NCI-H2029 treated with DMSO at 0.1 percent for 48 hours (cell line): ENCODE measurements at places on chromosomes 3 and 15.

DNA sequence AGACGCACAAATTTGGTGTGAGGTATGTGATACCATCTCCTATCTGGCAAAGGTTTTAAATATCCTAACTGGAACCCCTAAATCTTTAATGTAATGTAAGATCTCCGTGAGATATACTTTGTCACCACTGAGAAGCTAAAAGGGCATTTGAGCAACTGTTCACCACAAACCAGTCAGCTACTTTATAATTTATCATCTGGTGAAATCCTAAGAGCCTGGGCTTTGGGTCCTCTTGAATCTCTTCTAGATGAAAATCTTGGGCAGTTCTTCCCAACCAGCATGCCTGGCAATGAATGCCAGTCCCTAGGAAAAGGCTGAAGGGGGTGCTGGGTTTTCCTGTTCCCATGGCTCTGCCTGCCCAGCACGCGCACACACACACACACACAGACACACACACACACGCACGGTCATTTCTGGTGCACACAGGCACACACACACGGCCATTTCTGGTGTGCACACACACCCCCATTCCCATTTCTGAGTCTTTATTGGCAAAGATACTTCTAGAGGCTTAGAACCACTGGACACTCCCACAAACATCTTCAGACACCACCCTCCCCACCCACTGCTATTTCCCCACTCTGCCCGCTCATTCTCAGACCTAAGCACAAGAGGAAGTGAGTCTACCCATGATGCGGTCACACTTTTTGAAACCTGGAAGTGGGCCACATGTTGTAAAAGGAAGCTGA is 72.6 kb downstream of the MYO1E start:
- peak; percentile 46 for DNase-seq

DNA sequence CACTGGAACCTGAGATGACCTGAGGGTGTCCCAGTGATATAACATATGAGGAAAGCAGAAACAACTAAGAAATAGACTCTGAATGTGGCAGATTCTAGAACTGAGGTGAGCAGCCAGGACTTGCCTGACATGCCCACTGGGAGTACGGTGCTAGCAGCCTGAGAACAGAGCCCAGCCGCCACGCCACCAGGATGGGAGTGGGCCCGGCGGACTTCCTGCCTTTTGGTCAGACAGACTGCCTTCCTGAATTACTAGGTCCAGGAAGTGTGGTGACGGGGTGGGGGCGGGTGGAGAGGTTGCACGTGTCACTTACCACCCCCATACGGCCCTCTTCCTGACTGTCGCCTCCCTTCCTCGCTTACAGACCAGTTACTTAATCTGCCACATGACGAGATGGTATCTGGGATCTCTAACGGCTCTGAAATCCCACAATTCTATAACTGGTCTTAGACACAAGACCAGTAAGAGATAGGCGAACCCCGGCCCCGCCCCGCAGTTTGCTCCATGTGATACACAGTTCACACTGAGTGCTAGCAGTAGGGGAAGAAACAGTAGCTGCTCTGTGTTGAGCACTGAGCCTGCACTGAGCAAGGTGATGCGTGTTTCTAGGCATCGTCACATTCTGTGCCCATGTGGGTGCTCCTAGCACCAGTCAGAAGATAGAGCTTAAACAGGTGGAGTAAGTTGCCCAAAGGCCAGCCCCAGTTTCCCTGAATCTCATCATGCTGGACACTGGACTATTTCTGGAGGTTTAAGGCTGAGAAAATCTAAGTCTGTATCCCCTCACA is 95.7 kb downstream of the CPN2 start:
- DNase-seq, result no peak

- no peak for DNase-seq
Observed at GRCh38 chr15:57890351-57890750, 175.2 kb downstream of the ALDH1A2 start.

GRCh38 chr3:11635680-11636393 is 7.9 kb downstream of the VGLL4 start:
- DNase-seq, result no peak

GRCh38 chr3:112736805-112737566 is 96.0 kb upstream of the CCDC80 start:
- no peak for DNase-seq

- no peak for DNase-seq
Observed at GRCh38 chr3:38029400-38030125, at the start of gene PLCD1. TSS of gene PLCD1 (minus strand) at chr3:38029642. CDS start at chr3:38029539, 103 bp downstream.

DNA sequence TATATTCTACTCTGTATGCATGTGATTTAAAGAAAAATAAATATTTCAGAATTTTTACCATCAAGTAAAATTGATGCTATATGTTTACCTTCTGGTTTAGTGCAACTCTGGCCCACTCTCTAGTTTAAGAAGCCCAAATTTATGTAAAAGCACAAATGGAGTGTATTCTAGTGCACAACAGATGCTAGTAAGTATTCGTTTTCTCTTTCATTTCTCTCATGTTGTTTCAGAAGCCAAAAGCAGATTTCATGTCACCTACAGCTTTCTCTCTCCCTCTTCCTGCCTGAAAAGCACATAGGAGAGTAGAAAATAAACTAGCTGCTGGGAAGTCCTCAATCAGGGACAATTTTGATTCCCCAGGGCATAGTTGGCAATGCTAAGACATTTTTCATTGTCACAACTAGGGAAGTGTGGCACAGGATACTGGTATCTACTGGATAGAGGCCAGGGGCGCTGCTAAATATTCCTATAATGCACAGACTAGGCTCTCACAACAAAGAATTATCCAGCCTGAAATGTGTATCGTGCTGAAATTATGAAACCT is 147.4 kb upstream of the ARHGEF26 start:
- DNase-seq, result no peak

DNA sequence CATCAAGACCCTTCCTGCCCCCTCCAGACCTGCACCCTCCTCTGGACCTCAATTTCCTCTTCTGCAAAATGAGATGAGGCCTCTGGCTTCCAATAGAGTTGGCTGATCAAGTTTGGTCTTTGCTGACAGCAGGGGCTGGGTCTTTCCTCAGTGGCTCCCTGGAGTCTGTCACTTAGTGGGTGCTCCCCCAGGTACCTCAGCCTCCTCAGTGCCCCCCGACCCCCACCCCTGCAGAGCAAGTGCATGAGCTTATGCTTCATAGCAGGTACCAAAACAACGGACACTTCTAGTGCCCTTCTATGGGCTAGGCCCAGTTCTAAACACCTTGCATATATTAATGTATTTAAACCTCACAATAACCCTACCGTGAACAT is 6.9 kb upstream of the PLXND1 start:
- DNase-seq, result no peak

DNA sequence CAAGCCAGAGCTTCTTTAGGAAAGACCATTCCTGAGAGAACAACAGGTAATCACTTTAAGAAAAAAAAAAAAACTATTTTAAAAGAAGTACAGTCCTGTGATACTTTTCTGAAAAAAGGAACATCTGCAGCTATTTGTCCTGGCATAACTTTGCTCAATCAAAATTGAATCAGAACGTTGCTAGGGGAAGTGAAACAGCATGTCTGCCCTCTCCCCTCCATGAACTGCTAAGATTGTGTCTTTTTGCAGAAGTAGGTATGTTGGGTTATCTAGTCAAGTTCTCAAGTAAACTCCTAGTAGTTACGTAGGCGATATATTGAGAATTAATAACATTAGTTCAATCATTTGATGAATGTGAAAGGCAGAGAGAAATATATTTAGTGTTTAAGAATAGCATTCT is 1013.3 kb downstream of the TUSC7 start:
- DNase-seq, result no peak

GRCh38 chr3:22777834-22778233 is 425.3 kb upstream of the UBE2E2 start:
- no peak for DNase-seq

DNA sequence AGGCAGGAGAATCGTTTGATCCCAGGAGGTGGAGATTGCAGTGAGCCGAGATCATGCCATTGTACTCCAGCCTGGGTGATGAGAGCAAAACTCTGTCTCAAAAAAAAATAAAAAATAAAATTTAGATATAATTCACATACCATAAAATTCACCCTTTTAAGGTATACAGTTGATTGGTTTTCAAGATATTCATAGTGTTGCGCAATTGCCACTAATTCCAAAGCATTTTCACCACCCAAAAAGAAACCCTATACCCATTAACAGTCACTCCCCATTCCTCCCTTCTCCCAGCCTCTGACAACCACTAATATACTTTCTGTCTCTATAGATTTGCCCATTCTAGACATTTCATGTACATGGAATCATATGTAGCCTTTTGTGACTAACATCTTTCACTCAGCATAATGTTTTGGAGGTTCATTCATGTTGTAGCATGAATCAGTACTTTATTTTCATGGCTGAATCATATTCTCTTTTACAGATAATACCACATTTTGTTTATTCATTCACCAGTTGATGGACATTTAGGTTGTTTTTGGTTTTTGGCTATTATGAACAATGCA is 116.7 kb downstream of the RASA2 start:
- DNase-seq, result no peak

DNA sequence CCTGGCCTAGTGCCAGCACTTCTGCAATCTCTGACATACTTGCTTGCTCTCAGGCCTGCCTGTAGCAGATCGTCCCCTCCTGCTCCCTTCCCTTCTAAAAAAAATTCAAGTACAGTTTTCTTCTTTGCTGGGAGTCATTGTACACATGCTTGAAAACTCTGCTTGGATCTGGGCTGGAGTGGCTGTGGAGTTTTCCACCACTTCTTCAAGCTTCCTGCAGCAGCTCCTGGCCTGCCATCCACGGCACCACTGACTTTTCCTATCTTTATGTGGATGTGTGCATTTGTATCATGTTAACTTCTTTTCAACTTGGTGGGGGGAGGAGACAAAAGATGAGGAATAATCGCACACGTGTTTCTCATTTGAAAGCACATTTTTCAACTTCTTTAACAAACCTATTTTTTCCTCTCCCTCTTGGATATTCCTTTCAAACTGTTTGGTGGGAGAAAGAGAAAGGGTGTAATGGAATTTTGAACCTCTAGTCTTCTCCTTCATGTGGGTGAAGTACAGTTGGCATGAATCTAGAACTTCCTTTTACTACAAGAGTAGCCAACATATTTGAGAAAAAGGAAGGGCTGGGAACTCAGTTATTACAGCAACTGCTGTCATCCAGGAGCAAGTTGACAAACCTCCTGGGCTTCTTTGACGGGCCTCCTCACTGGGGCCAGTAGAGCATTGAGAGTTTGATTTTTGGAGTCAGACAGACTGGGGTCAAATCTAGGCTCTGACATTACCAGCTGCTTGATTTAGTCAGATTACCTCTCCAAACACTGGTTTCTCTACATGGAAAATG is 61.2 kb upstream of the LRTM1 start:
- DNase-seq, result no peak

DNA sequence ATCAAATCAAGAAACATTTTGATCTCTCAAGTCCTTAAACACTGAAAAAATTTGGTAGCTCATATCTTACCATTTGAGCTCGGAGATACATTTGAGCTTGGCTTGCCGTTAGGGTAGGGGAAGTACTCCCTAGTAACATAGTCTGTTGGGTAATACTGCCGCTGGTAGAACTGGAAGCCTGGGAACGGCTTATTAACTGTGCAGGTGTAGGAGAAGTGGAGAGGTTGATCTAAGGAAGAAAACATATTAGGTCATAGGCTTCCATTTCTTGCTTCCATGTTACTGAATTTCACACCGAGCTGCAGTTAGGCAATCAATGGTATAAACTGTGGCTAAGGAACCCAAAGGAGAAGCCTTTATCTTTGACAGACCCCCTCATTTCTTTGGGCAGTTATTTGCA is 32.5 kb downstream of the PHC3 start:
- no peak for DNase-seq

DNA sequence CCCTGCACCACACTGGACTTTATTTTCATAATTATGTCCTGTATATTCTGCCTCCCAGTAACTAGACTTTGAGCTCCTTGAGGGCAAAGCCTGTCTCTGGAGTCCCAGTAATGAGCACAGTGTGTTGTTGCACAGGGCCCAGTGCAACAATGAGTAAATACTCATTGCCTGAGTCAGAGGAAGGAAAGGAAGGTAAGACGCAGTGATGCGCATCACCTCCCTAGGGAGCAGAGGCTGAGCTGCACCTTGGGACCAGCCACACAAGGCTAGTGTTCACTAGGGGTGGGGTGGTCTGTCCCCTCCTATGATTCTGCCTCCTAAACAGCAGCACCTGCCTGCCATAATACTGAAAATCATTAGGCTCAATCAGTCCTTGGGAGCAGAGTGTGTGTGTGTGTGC is 86.6 kb upstream of the ADAMTSL3 start:
- DNase-seq, result no peak

DNA sequence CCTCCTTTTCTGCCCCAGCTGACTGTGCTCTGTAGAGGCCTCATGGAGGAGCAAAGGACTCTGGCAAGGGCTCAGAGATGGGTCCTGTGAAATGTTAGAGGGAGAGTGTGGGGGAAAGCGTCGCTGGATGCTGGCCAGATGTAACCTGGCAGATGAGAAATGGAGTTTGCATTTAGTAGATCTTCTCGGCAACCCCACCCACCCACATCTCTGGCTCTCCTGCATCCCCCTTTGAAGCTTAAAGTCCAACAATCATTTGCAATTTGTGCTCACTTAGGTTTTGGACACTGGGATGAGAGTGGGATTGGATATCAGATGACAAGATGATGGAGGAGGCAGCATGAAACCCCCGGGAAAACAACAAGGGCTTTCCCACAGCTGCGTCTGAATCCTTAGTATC is 523.6 kb upstream of the MCTP2 start:
- DNase-seq, result no peak
